HCEC 1CT (cell line): ENCODE measurements at places on chromosomes 13 and 19.

DNA sequence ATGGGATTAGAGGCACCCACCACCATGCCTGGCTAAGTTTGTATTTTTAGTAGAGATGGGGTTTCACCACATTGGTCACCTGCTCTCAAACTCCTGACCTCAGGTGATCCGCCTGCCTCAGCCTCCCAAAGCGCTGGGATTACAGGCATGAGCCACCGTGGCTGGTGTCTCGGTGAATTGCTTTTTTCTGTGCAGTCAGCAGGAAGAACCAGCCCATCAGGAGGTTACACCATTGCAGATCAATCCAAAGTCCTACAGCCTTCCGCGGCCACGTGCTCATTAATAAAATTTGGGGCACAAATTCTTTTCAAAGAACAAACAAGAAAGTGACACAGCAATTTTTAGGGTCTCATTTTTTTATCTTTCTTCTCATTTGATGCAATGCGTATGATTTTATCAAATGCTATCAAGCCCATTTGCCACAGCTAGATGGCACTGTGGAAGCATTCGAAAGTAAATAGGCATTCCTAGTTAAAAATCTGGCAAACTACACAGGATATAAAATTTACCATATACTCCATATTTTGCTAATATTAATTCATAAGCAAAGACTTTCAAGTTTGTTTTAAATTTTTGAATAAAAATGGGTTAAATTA, 54.4 kb upstream of the ZNF835 start:
- no peak for DNase-seq

DNA sequence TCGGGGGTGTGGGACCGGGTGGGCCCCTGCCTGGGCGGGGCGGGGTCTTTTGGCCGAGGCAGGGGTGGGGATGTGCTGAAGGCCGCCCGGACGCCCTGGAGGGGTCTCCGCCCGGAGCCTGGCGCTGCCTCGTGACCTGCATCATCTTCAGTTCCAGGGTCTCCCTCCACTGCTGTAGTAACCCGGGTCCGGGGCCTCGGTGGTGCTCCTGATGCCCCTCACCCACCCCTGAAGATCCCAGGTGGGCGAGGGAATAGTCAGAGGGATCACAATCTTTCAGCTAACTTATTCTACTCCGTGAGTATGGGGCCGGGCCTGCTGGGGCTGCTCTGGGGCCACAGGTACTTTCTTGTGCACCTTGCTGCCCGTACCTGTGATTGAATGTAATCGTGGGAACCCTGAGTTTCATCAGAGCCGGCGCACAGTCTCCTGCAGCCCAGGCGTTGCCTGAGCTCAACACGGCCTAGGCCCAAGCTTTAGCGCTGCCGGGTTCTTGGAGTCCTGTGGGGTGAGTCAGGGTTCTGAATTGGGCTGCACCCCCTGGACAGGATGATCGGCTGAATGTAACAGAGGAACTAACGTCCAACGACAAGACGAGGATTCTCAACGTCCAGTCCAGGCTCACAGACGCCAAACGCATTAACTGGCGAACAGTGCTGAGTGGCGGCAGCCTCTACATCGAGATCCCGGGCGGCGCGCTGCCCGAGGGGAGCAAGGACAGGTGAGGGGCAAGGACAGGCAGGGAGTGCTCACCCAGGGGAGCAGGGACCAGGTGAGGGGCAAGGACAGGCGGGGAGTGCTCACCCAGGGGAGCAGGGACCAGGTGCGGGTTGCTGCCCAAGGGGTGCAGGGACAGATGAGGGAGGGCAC, 10.5 kb downstream of the PEAK3 start:
- DNase-seq: peak; percentile 87

GRCh38 chr13:33262062-33262487, 23.5 kb downstream of the STARD13 start:
- DNase-seq: peak; percentile 66

DNA sequence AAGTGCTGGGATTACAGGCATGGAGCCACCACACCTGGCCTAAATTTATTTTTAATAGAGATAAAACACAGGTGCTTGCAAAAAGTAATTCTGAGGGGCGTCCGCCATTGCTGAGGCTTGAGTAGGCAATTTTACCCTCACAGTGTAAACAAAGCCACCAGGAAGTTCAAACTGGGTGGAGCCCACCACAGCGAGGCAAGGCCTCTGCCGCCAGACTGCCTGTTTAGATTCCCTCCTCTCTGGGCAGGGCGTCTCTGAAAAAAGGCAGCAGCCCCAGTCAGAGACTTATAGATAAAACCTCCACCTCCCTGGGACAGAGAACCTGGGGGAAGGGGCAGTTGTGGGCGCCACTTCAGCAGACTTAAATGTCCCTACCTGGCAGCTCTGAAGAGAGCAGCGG, 50.7 kb downstream of the B3GLCT start:
- no peak for DNase-seq

GRCh38 chr19:12792051-12792852, 966 bp downstream of the JUNB start:
- DNase-seq: peak; percentile 52

- no peak for DNase-seq
Measured at GRCh38 chr13:30303269-30303668, 4.1 kb downstream of the KATNAL1 start.

GRCh38 chr19:4414800-4415321, 12.4 kb downstream of the CHAF1A start:
- no peak for DNase-seq

DNA sequence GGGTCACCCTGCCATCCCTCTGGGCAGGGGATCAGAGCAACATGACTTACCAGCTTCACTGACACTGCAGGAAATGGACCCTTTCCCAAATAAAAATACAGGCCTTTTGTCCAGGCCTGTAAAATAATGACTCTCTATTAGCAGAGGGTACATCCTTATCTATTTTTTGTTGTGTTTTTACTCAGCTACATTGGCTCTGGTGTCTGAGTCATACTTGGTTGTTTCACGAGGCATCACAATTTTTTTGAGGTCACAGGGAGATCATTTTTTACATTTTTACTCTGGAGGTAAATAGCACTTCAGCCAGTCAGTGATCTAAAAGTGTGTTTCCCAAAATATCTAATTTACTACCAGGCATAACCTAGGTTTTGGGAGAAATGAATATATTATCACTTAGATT, 6.9 kb upstream of the HTR2A start:
- peak; percentile 40 for DNase-seq

DNA sequence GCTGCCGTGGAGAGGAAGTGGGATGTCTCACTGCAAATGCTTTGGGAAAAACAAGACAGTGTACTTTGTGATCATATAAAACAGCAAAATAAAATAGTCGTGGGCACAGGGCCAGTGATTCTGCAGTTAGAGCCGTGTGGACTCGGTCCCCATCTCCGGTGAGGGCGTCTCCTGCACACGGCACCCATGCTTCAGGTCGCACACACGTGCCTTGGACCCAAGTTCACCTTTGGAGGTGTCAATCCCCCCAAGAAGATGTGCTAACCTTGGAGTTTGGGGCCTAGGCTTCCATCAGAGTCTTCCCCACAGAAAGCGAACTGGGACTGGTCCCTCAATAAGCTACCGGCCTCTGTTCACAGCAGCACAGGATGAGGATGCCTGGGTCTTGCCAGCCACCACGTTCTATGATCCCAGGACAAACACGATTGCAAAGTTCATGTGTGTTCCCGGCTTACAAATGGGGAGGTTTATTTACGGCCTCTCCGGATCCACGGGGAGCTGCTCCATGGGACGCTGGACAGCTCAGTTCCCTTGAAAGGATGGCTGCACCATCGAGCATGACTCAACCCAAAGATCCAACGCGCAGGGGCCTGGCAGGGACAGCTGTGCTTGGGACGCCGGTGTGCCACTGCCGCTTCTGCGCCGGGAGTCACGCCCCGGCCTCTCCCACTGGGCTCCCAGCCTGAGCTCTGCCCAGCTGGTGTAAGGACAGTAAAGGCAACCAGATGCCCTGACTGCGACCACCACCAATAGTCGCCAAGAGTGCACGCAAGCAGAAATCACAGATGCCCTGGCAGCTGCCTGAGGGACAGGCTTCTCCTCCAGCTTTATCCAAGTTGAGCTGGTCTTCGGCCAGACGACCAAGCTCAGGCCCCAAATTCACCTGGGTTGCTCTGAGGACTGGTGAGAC, 8.6 kb downstream of the GAS6 start:
- no peak for DNase-seq

GRCh38 chr19:7953576-7953975, 10.1 kb upstream of the TIMM44 start:
- DNase-seq: no peak

- peak; percentile 4 for DNase-seq
Measured at GRCh38 chr13:112779856-112780604, 90.2 kb downstream of the ATP11A start.

GRCh38 chr19:19500975-19501644, 14.2 kb downstream of the TSSK6 start:
- no peak for DNase-seq

DNA sequence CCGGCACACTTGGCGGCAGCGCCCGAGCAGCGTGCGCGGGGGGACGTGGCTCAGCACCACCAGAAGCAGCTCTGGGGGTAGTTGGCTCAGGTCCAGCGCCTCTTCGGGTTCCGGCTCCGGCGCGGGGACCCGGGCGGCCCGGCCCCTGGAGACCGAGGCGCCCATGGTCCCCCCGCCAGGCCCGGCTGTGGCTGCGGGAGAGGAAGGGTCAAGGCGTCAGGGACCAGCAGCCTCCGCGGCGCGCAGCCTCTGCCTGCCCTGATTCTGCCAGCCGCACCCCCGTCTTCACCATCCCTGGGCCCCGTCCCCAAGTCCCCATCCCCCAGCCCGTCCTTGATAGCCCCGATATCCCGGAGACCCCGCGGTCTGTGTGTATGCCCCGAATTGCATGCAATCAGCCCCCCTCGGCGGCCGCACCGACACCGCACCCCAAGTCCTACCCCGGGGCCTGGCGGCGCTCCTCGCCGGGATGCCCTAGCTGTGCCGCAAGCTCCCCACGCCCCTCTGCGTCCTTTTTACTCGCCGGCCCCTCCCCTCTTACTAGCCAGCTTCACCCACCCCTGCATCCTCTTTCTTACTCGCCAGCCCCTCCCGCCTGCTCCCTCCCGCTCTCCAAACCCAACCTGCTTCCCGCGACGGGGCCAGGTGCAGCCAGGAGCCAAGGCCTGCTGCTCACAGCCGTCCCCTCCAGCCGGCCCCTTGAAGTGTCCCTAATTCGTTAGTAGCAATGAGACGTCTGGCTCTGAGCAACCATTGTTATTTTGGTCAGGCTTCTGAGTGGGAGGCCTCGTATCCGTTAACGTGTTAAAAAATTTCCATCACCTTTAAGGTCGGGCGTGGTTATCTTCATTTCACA, at the start of gene FBXO27:
Gene FBXO27, minus strand, starts transcription at position 487 of the 856 bp plus-strand sequence. Its CDS starts 322 bp downstream, at position 165.
- no peak for DNase-seq

DNA sequence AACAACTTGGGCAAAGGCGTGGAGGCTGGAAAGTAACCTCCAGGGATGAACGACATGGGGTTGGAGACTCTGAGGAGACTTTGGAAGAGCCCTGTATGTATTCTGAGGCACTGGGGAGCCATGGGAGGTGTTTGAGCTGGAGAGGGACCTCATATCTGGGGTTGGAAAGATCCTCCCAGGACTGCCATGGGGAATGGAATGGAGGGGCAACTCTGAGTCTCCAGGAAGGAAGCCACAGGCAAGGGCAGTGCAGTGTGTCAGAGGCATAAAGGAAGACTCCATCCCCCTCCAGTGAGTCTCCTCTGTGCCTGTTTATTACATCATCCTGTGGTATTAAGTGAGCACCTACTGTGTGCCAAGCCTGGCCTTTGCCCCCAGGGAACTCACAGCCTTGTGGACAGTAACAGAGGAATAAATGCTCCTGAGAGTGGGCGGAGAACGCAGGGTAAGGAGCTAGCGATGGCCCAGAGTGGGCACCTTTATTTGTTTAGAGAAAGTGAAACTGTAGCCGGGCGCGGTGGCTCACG, 7.7 kb downstream of the PEAK3 start:
- DNase-seq: no peak

- DNase-seq: peak; percentile 72
Measured at GRCh38 chr19:2478756-2479555, 3.0 kb downstream of the GADD45B start.

DNA sequence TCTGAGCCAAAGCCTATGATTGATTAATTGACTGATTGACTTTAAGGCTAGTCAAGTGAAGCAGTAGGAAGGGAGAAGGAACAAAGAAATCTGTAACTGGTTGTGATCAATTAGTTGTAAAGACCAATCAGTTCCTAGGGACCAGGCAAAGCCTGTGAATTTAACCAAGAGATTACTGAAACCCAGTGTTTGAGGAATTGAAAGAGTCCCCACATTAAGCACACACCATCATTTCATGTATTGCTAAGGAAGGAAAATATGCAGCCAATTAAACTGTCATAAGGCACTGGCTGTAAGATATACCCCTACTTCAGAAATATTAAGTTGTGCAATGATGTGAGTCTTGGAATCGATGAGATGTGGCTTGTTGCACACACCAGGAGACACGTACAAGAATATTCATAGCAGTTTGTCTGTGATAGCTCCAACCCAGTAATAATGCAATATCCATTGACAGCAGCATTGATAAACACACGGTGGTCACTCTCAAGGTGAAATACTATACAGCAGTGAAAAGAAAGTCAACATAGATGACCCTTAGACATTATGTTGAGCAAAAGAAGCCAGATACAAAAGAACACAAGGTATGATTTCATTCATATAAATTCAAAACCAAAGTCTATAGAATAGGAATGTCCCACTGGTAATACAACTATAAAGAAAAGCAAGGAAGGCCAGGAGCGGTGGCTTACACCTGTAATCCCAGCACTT, 9.0 kb downstream of the C19orf47 start:
- DNase-seq: no peak

GRCh38 chr19:28076628-28077027, 1136.3 kb downstream of the UQCRFS1 start:
- no peak for DNase-seq

DNA sequence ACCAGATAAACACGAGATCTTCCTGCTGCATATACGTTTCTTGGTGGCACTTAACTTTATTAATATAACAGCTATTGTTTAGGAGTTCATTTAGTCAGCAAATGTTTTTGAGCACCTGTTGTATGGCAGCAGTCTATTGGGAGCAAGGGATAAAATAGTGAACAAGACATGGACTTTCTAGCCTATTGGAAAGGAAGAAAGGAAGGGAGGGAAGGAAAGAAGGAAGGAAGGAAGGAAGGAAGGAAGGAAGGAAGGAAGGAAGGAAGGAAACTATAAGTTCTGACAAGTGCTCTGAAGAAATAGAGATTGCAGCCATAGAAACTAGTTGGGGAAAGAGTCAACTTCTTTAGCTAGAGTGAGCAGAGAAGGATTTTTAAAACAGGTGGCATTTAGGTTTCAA, 149.1 kb upstream of the STARD13 start:
- no peak for DNase-seq

GRCh38 chr19:44722131-44723121, 23.5 kb downstream of the CEACAM16 start:
- no peak for DNase-seq

- no peak for DNase-seq
Measured at GRCh38 chr19:49447485-49448431, 3.9 kb downstream of the PIH1D1 start.

- DNase-seq: peak; percentile 15
Measured at GRCh38 chr13:59946944-59947343, 216.8 kb downstream of the DIAPH3 start.
